ENCODE measurements at places on chromosomes 11 and 22.

DNA sequence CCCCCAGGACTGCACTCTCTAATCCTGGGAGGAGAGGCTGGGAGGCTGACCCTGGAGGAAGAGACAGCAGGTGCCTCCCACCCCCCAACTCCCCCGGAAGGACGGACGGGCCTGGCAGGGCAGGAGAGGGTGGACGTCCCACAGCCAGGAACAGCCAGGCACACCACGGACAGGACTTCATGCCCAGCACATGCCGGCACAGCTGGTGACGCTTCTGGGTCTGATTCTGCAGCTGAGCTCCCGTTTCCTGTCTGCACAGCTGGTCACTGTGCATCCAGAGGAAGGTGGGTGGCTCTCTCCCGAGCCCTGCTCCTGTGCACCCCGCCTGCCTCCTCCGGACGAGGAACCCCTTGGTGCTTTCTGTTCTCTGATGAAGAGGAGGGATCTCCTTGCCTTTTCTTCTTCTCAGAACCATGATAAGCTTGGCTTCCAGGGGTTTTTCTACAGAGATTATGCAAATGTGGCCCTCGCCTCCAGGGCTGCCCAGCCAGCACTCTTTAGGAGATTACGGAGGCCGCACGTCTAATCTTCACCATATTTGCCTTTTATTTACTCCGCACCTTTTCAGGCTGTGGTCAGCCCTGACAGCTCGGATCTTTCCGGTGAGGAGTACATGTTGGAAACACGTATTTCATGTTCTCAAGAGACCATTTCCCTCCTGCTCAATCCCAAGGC, 1295.8 kb downstream of the BRD1 start:
- no peaks in the 10 kb centered on the region for H3K27me3 ChIP-seq
- DNase-seq = no peak
- H3K4me1 ChIP-seq = no peaks in the 10 kb centered on the region
- H3K27ac ChIP-seq = no peak overlapping the region

DNA sequence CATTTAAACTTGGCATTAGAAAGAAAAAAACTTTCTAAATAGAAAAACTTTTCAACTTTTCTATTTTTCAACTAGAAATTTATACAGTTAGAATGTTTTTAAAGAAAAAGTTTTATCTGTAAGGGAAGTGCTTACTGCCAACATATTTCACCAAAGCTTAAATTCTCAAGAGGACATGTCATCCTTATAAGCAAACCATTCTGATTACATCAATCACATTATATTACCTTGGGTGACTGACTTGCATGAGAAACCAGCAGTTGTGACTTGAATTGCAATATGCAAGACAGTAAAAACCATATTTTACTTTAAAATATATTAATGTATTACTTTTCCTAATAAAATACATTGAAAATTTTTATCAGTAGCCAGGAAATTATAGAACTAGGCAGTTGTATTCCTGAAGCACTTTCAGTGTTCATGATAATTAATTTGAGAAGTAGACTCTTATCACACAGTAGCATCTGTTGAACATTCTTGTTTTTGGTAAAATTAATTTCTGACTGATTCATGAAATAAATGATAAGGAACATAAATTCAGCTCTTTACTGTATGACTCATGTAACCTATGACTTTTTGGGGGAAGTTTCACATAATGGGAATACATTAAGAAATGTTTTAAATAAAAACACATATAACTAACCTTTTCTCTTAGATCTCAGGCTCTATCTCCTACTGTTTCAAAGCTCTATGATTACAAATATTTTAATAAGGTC, 345.0 kb upstream of the CCDC179 start:
- H3K4me3 ChIP-seq = no peak overlapping the region
- H3K4me1 ChIP-seq = peaks cover 4% of the 10 kb centered on the region
- no peaks in the 10 kb centered on the region for H3K27me3 ChIP-seq
- H3K27ac ChIP-seq = peak overlapping the region; percentile 81
- peak; percentile 66 for DNase-seq

DNA sequence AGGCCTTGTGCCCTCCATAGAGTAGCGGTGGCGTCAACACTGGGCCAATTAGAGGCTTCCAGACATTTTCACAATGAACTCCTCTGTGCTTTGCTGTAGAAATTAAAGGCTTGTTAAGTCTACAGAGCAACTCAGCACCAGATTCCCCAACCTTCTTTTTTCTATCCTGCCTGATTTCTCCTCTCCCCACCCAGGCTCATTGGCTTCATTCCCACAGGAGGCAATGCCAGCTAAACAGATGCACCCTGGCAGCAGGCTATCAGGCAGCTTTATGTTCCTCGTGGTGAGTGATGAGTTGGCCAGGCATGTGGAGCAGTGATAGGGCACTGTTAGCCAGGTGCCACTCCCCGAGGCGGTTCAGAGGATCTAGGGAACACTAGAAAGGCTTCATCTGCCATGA, 4.8 kb downstream of the DIXDC1 start:
- no peaks in the 10 kb centered on the region for H3K36me3 ChIP-seq
- H3K27me3 ChIP-seq = no peaks in the 10 kb centered on the region
- DNase-seq = no peak
- H3K27ac ChIP-seq = no peak overlapping the region
- H3K4me1 ChIP-seq = peaks cover 49% of the 10 kb centered on the region

- H3K27ac ChIP-seq = no peak overlapping the region
- H3K4me3 ChIP-seq = no peak overlapping the region
- no peaks in the 10 kb centered on the region for H3K4me1 ChIP-seq
- H3K36me3 ChIP-seq = no peaks in the 10 kb centered on the region
- no peak for DNase-seq
Observed at GRCh38 chr22:49297286-49297870, 530.3 kb downstream of the BRD1 start.

DNA sequence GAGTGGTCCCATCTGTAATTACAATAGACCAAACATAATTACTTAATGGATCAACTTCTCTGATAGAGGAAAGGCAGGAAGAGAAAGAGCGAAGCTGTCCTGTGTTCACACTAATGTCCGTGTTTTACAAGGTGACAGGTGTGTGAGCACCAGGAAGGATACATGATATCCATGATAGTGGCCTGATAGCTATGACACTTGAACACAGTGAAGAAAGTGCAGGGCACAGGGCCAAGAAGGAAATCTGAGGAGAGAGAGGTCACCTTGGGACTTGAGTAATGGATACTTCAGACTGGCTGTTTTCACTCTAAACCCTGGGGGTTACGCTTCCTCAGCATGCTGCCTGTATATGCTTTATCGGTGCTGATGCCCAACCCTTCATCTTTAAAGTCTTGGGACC, 29.4 kb downstream of the TUB start:
- H3K36me3 ChIP-seq = no peaks in the 10 kb centered on the region
- H3K4me3 ChIP-seq = no peak overlapping the region
- H3K27ac ChIP-seq = no peak overlapping the region
- no peaks in the 10 kb centered on the region for H3K27me3 ChIP-seq

Measured in astrocyte (in vitro differentiated cells and primary cell).